ENCODE measurements at places on chromosomes 3 and 15.

DNA sequence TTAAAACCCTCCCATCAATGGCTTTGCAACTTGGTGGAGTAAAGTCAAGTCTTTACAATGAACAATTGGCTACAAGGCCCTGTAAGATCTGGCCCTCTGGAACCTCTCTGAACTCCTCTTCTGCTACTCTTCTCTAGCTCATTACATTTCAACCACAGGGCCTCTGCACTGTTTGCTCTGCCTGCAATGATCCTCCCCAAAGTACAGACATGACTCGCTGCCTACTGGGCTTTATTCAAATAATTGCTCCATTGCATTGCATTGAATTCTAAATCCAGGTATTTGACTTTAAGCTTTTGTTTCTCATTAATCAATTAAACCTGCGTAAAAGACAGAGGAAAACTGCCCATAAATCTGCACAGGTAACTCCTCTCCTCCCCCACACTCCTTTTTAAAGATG lies 96.7 kb downstream of the CD47 start:
- no peak for DNase-seq

GRCh38 chr3:66266551-66266950 lies 45.8 kb downstream of the SLC25A26 start:
- no peak for DNase-seq

DNA sequence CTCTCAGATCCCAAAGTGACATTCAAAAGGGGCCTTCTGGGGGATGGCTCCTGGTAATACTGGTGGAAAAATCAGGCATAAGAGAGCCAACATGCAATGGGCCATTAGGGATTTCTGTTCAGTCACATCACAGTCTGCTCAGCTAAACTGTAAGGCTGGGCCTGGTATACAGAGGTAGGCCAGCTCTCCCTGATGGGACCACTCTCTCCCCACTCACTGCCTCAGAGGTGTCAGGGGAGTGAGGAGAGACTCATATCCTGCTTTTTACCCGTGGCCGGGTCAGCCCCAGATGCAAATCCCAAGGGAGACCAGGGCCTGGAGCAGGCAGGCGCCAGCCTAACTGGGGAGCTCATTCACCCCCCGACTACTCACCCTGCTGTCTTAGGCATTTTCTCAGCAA lies 48.1 kb upstream of the TPM1 start:
- DNase-seq, result no peak

DNA sequence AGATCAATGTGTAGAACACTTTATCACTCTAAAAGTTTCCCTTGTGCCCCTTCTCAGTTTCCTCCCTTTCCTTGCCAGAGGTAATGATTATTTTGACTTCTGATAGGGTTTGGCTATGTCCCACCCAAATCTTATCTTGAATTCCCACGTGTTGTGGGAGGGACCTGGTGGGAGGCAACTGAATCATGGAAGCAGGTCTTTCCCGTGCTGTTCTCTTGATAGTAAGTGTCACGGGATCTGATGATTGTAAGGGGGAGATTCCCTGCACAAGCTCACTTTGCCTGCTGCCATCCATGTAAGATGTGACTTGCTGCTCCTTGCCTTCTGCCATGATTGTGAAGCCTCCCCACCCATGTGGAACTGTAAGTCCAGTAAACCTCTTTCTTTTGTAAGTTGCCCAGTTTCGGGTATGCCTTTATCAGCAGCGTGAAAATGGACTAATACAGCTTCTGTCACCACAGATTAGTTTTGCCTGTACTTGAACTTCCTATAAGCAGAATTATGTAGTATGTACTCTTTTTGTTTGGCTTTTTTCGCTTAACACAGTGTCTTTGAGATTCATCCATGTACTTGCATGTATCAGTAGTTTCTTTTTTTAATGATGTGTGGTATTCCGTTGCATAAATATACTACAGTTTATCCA lies 7.2 kb downstream of the FEM1B start:
- DNase-seq, result no peak

GRCh38 chr3:143751643-143752178 lies 96.6 kb downstream of the SLC9A9 start:
- no peak for DNase-seq

DNA sequence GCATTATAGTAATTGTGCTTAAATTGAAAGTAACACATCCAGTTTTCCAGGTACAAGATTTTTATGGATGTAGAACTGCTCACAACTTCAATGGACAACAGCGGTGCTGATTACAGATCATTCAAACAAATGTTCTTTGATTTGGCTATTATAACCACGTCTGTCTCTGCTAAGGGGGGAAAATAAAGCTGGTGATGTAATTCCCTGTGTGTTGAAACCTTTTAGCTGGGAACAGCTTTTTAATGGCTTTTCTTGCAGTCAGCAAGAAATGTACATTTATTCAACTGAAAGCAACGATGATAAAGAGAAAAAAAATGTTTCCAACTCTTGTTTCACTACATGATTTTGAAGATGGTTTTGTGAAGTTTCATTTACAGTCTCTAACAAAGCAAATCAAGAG lies 431.9 kb upstream of the AGTR1 start:
- no peak for DNase-seq

DNA sequence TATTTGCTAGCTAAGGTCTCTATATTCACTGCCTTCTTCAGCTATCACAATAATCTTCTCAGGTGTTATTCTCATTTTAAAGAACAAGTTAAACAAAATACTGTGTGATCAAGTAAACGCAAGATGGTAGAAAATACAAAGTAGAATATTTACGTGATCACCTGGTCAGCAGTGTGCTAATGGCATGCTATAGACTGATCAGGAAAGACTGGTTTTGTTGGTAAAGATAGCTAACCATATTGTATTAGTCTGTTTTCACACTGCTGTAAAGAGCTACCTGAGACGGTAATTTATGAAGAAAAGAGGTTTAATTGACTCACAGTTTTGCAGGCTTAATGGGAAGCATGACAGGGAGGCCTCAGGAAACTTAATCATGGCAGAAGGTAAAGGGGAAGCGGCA lies 50.4 kb downstream of the ZBTB38 start:
- DNase-seq, result no peak

DNA sequence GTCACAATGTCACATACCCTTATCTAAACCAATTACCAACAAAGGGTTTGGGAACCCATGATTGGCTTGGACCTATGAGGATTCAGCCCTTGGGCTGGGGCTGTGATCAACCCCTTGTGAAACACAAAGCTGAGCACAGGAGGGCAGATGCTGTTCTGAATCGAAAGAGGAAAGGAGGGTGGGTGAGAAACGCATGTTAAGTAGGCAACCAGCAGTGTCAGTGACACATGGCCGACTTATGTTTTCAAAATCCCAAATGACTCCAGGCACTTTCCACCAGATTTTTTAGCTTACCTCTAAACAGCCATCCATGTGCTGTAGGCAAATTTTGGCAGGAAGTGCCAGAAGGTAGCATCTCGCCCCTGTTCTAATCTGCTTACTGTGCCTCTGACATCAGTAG lies 34.1 kb upstream of the KLHL25 start:
- no peak for DNase-seq

GRCh38 chr3:54122324-54123002 lies at the start of gene CACNA2D3:
Gene CACNA2D3 (plus strand): TSS chr3:54122552.
- peak; percentile 67 for DNase-seq

- no peak for DNase-seq
These were observed 147.8 kb downstream of the PLCL2 start for GRCh38 chr3:17032407-17033034.

DNA sequence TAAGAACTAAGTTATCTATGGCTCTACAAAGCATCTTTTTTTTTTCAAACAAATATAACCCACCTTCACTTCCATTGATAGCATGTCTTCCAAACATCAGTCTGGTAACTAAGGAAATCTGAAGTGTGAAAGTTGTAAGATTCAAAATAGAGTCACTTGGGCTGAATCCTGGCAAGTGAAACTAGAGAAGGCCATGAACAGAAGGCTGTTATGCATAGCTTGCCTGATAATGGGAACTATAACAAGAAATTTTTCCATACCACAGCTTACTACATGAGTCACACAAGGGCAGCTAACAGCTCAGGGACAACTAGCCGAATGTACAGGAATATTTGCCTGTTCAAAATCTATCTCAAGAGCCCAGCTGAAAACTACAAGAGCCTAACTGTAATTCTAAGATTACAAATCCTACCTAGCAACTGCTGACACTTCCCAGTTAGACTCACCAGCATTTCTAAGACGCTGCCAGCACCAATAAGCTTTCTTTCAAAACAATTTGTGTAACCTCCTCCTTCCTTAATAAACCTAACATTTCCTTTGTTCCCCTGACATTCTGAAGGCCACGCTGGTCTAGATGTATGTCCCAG lies 1066.5 kb downstream of the PLOD2 start:
- DNase-seq, result no peak

- DNase-seq, result no peak
These were observed 589 bp upstream of the GPR27 start for GRCh38 chr3:71752831-71753700.

DNA sequence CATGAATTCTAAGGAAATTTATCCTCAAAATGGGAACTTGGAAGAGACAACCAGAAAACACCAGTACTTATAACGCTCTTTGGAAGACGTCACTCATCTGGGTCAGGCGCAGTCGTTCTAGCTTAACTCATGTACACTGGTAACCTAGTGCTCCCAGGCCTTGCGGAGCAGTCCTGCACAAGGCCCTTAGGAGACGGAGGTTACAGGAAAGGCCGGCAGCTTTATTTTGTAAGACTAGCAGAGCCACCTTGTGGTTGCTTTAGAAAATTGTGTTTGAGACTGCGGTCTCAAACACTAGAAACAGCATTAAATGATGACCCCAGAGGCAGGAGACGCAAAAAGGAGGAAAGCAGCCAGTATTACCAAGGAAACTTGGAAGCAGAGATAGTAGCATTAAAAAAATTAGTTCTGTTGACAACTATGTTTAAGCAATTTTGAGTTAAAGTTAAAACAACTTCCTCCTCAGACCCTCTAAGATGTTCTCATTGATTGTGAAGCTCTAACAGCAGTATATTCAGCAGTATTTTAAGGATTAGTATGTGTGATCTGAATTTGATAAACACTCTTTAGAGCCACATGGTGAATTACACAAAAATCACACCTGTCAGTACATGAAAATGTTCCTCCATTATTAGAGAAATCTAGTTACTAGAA lies 141.9 kb upstream of the C2CD4B start:
- DNase-seq, result peak; percentile 50

- DNase-seq, result no peak
These were observed 278.8 kb downstream of the GABRG3 start for GRCh38 chr15:27249760-27250109.

- no peak for DNase-seq
These were observed 505.1 kb downstream of the FHIT start for GRCh38 chr3:60746043-60746638.

DNA sequence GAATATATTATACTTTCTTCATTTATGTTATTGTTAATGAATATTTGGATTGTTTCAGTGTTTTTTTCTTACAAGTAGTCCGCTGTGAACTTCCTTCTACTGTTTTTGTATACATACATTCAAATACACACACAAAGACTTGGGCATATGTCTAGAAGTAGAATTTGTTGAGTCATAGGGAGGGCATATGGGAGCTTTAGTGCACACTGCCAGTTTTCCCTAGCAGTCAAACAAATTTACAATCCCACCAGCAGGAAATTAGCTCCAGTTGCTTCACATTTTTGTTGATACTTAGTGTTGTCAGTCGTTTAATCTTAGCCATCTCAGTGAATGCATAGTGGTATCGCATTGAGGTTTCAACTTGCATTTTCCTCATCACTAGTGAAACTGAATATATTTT lies 492.3 kb downstream of the DIPK2A start:
- DNase-seq, result no peak
